ENCODE measurements at places on chromosomes 5 and 9.
A peak's percentile ranks its signal among the peaks of the same experiment; 100 is the strongest.

- no peak for DNase-seq
Measured at GRCh38 chr5:68708156-68708841, 385.5 kb upstream of the SLC30A5 start.

- DNase-seq = no peak
Measured at GRCh38 chr5:102532123-102532522, 33.3 kb upstream of the SLCO6A1 start.

GRCh38 chr5:66982470-66982869 is 214.1 kb downstream of the CD180 start:
- no peak for DNase-seq

DNA sequence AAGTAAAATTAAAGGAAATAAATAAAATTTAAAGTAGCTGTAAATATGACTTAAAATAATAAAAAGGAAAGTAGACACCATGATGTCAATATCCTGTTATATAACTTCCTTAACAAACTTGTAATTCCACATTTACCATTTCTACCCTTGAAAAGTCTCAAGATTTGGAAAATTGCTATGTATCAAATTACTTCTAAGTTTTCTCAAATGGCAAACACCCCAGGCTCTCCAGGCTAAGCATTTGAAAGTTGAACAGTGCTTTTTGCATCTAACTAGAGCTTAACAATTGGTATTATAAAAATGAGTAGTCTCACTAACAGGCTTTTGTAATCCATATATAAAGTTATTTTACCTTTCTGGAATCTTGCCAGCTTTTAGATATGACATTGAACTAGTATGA is 41.5 kb upstream of the MACIR start:
- no peak for DNase-seq

DNA sequence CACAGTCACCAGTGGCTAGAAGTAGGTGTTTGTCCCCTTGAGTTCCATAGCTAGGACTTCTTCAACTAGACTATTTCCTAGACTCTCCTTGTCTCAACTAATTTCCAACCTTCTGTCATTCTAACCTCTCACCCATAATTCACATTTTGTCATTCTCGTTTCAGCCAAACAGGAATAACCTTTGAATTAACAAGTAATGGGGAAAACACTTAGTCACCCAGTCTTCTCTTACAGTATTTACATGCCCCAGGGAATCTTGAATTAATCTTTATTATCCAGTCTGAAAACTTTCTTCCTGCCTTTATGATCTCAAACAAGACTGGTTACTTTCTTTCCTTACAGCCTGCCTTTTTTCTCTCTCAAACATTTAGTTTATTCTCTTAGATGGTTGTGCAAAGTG is 63.3 kb upstream of the RUSC2 start:
- DNase-seq = no peak

DNA sequence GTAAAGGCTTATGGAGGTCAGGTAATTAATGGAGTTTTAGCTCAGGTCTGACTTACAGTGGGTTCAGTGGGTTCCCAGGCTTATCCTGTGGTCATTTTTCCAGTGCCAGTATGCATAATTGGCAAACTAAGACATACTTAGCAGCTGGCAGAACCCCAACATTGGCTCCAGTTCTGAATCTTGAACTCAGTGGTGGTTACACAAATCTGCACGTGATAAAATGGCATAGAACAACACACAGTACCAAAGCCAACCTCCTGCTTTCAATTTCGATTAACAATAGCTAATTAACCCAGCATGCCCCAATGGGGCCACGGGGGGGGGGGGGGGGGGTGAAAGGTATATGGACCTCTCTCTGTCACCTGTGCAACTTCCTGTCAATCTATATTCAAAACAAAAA is 19.0 kb upstream of the BARX1 start:
- DNase-seq = no peak

- peak; percentile 59 for DNase-seq
Measured at GRCh38 chr5:138351056-138351455, 1.4 kb upstream of the KDM3B start.

- no peak for DNase-seq
Measured at GRCh38 chr5:123906698-123907295, 394.8 kb downstream of the CSNK1G3 start.

GRCh38 chr5:140842798-140843733 is 2.1 kb downstream of the PCDHA8 start:
- no peak for DNase-seq

DNA sequence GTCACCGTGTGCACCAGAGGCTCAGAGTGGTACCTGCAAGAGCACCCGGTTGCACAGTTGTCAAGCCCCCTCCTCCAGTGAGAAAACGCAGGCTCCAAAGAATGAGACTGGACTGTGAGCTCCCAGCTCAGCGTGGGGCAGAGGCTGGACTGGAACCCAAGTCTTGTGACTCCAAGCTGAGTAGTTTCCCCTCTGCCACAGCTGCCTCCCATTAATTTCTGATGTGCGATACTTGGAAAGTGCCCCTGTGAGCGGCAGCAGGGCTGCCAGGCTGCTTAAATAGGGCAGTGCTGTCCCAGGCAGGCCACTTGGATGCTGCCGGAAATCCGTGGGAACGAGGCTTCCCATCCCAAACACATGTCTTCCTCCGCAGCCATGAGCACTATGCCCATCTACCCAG is 62.2 kb upstream of the ANGPTL2 start:
- DNase-seq = no peak

GRCh38 chr5:56608217-56608925 is 207.0 kb upstream of the MAP3K1 start:
- no peak for DNase-seq

- peak; percentile 40 for DNase-seq
Measured at GRCh38 chr5:153794327-153794726, 244.4 kb downstream of the FAM114A2 start.

DNA sequence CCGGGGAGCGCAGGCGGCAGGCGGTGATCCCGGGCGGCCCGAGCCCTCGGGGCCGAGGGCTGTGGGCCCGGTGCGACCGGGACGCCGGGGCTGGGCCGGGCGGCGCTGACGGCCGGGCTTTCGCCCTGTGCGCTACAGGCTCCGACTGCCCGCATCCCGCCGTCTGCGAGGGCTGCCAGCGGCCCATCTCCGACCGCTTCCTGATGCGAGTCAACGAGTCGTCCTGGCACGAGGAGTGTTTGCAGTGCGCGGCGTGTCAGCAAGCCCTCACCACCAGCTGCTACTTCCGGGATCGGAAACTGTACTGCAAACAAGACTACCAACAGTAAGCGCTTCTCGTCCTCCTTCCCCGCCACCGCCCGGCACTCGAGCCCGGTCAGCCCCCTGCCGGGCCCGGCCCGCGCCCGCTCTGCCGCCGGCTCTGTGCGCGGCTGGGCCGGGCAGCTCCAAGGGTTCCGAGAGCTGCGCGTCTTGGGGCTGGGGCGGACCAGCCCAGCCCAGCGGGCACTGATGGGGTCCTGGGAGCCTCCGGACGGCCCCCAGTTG is 1.6 kb downstream of the LMX1B start:
- no peak for DNase-seq

GRCh38 chr5:174284873-174285272 is 239.4 kb downstream of the NSG2 start:
- no peak for DNase-seq

- peak; percentile 21 for DNase-seq
Measured at GRCh38 chr5:59637884-59638580, 255.5 kb downstream of the PDE4D start.

DNA sequence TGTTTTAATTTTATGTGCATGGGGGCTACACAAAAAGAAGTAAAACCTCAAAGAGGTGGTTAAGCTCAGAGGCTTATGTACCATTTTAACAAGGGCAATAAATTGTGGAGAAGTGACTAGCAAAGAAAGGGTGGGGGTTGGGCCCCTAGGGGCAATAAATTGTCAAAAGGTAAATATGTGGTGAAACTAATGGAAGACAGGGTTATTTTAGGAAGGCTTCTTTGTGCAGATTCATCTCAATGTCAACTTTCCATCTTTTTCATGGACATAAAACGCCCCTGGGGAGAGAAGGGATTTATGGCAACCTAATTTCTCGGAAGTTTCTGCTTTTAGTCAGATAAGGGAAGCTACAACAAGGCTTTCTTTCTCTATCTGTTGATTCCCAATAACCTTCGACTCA is 42.5 kb upstream of the GOLM1 start:
- peak; percentile 42 for DNase-seq

- no peak for DNase-seq
Measured at GRCh38 chr9:18848657-18849056, 184.4 kb downstream of the SAXO1 start.

DNA sequence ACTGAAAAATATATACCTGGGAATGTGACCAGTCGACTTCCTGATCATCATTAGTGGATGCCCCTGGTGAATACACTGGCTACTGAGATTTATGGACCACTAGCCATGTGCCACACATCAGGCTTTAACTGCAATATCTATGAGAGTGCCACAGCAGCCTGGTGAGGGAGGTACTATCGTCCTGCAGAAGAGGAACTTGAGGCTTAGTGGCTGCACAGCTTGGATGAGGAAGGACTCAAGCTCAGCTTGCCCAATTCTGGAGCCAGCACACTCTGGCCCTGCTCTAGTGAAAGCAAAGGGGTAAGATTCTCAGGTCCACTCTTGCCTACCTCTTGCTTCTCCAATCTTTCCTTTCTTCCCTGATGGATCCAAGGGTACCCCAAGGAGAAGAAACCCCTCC is 129.3 kb downstream of the ENTREP1 start:
- DNase-seq = no peak

DNA sequence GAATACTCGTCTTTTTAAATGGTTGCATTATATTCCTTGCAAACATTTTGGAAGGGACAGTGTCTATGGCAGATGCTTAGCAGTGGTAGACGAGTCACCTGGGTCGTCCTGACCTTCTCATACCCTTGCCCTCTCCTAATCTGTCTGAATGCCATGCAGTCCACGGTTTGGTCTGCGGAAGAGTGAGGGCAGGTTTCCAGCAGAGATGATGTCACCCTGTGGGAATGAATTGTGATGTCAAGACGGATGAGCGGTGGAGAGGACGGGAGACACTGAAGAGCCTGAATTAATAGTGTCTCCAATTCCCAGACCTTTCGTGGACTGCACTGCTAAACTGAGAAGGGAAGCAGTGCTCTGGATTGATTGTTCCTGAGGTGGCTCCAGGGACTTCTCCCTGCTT is 329.0 kb upstream of the PANK3 start:
- DNase-seq = peak; percentile 46

DNA sequence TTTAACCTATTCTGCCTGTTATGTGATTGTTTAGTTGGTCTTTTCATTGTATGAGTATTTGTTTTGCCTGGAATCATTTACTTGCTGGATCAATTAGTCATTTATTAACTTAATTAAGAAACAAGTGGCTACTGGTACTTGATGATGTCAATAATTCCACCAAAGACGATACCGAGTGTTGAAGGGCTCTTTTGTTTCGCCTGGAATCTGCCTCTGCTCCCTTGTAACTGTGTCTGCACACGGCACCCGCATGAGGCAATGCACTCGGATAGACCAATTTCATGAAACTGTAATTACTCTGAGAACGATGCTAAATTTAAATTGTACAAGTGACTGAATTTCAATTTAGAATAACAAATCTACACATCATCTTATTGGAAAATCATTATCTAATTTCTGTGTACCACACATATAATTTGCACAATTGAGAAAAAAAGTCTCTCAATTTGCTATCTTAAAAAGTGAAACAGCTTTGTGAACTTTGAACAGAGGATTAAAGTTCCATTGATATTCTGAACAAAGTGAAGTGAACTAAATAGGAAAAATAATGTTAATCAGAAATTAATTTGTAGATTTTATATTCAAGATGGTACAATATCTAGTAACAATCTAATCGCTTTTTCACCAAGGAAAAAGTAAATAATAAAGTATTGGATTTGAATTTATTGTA is 143.2 kb downstream of the CTNND2 start:
- no peak for DNase-seq

- no peak for DNase-seq
Measured at GRCh38 chr9:113873926-113874325, 2.2 kb upstream of the ZNF618 start.

- no peak for DNase-seq
Measured at GRCh38 chr9:107455425-107456135, 34.0 kb downstream of the KLF4 start.

DNA sequence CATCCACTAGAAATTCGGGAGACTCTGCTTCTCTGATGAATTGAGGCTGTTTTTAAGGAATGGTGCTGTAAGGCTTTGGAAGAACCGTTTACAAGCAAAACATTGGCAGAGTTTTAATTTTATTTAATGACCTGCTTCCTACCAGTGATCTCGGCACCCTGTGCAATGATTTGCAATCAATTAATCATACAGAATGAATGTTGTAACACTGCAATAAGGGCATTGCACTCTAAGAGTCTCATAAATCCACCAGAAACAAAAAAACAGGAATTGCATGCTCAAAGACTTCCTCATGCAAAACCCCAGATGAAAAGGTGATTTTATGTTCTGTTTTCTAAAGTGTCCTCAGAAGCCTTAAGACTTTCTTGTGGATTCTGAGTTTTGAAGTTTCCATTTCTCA is 295.7 kb downstream of the ARHGEF28 start:
- no peak for DNase-seq

DNA sequence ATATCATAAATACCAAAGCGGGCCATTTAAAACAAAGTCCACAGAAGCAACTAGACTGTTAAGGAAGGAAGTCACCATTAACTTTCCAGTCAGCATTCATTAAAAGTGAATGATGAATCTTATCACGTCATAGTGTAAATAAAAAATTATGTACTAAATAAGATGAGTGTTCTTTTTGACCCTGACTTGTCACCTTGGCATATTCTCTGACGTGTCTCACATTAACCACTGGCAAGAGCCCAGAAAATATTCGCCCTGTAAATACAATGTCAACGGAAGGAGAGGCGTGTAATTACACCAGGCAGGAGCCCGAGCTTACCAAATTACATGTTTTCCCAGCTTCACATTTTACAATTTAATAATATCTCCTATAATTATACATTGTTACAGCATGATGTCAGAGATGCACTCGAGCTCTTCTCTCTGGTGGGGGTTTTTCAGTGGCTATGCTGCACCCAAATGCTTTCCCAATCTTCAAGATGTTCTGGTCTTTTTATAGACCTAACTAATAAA is 29.3 kb upstream of the UBE2QL1 start:
- peak; percentile 89 for DNase-seq

GRCh38 chr5:131524431-131524830 is 110.6 kb downstream of the RAPGEF6 start:
- no peak for DNase-seq

- DNase-seq = no peak
Measured at GRCh38 chr5:59091965-59092364, 509.1 kb downstream of the RAB3C start.

DNA sequence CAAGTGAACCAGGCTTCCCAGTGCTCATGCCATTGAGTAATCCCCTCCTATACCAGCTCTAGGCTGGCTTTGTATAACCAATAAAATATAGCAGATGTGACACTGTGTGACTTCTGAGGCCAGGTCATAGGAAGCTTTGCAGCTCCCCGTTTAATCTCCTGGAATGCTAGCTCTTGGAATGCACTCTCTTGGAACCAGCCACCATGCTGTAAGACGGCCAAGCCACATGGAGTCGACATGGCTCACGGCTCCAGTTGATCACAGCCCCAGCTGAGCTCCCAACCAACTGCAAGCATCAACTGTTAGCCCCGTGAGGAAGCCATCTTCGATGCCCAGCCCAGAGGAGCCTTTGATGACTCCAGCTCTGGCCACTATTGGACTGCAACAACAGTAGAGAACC is 74.5 kb downstream of the SH3TC2 start:
- no peak for DNase-seq

GRCh38 chr9:129208207-129209032 is 30.4 kb upstream of the IER5L start:
- DNase-seq = no peak

GRCh38 chr9:14768405-14769229 is 46.1 kb upstream of the CER1 start:
- peak; percentile 40 for DNase-seq

- no peak for DNase-seq
Measured at GRCh38 chr9:965497-965896, 11.0 kb upstream of the DMRT3 start.

- DNase-seq = peak; percentile 10
Measured at GRCh38 chr9:106287091-106287631, 575.8 kb upstream of the ZNF462 start.

Data from A172 (cell line).